Natural killer cell treated with Interleukin-12 subunit alpha and Interleukin-12 subunit beta and Interleukin-15 and Interleukin-18, amount 100 ng/mL, for 72 hours (primary cell): ENCODE measurements at places on chromosomes 11 and 22. TPM values are rescaled to one million over a fixed set of nuclear protein-coding genes. Genes with fewer than 3 reads are reported as not detected.

DNA sequence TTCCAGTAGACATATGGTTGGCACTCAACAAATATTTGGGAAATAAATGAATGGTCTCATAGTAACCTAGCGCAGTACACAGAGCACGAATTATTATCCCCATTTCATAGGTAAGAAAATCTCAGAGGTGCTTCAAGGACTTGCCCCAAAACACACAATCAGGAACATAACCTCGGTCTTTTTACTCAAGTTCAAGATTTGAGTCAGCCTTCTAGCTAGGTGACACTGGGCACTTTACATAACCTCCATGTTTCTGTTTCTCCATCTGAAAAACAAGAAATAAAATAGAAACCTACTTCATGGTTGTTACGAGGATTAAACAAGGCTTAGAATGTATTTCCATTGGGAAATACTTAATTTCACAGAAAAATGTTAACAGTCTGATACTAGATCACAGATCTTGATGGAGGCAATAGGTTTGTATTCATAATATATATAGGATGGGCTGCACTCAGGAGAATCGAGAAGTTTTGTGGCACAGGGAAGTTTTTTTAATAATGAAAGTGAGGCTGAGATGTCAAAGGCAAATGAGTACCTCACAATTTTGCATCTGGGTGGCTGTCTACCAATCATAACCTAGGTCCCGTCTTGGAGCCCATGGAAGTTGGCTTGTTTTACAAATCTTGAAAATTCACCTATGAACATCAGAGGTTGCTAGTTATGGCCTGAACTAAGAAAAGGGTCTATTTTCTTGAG lies 147.4 kb upstream of the ZC3H12C start:
- no peak for DNase-seq

DNA sequence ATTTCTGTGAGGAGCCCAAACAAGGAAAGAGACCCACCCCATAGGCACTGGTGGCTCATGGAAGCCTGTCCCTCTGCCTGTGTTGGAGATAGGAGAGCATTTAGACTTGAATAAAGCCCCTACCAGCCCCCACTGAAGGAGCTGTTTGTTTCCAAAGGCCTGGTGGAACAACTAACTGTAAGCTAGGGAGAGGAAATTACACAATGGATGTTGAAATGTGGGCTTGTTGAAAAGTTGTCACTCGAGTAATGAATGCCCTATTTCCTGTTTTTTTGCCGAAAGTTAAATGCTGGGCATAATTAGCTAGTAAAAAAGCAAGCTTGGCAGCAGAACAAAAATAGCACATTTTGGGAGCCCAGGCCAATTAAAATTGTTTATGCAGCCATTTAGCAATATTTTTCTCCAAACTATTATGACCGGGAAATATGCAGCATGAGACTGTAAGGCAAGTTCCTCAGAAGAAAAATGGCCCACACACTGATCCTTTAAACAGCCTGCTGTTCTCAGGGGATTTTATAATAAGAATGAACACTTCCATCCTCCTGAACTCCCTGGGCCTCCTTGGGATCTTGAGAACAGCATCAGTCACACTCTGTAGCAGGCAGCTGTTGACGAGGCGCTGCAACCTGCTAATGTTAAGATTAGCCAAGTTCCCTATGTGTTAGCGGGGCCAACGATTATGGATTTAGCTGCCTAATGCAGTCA lies 38.6 kb upstream of the LMO2 start:
- no peak for DNase-seq

DNA sequence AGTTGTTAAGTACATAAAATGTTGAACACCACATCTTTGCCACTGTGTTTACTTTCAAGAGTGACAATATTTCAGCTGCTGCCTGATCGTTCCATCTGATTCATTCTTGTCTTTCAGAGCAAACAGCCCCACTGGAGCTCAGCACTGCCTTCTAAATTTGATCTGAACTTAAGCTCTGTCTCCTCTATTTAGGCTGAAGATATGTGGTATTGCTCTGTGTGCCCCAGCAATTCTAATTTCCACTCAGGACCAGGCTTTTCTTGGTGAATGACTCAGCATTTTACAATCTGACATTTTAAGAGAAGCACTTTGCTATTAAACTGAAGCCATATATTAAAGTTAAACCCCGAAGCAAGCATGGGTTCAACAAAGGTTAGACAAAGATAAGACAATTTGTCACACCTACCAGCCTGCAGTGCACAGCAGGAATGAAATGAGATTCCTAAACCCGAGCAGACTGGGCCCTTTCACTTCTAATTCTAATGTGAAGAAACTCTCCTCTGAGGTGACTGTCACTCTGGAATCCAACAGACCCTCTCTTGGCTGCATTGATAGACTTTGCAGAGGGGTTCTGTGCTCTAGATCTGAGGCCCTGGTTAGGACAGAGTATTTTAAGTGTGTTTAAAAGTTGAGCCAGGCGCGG lies 41.7 kb upstream of the PLET1 start:
- DNase-seq, result no peak

DNA sequence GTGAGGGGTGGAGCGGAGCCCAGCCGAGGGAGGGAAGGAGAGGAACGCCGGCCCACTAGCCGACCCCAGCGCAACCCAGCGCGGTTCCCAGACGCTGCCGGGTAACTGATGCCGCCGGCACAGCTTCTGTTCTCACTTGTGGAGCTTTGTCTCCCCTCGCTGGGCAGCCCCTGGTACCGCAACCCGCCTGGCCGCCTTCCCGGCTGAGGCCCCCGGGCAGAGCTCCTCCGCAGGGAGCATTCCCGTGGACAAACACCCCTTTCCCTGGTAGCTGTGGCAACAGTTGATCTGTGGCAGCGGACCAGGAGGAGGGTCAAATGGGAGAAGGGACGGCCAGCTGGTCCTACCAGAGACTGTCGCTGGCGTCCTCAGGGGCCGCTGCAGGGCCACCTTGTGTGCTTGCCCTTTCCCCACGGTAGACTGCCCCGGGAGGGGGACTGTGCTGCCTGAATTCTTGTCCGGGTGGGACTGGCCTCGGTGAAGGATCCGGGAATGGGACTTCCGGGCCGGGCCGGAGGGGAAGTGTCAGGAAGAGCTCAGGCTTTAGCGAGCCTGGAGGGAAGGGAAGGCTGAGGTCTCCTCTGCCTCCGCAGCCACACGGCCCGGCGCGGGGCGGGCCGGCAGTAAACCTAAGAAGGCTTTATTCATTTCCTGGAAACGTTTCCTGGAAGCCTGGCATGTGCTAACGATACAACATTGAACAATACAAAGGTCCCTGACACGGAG lies 468.0 kb downstream of the OPCML start:
- DNase-seq, result no peak

GRCh38 chr11:129722529-129722928 lies 93.1 kb upstream of the TMEM45B start:
- DNase-seq, result no peak

GRCh38 chr11:125433454-125434121 lies 62.5 kb downstream of the FEZ1 start:
- DNase-seq, result no peak

GRCh38 chr11:110071197-110071596 lies 22.0 kb upstream of the ZC3H12C start:
- no peak for DNase-seq

DNA sequence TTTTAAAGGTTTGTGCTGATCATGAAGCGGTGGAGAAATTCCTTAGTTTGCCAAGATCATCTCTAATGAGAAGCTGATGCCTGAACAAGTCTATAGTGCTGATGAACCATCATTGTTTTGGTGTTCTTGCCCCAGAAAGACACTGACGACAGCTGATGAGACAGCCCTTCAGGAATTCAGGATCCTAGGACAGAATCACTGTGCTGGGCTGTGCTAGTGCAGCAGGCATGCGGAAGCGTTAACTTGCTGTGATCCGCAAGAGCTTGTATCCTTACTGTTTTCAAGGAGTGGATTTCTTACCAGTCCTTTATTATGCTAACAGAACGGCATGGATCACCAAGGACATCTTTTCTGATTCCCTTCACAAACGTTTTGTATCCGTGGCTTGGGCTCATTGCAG lies 104.1 kb downstream of the TBC1D22A start:
- DNase-seq, result no peak

- no peak for DNase-seq
These were observed 8.2 kb upstream of the MUC5AC start for GRCh38 chr11:1149545-1149944.

- no peak for DNase-seq
These were observed 109.3 kb downstream of the BRD1 start for GRCh38 chr22:49718396-49718795.

- no peak for DNase-seq
These were observed 2.1 kb downstream of the SLC35E4 start for GRCh38 chr22:30637701-30638114.

- DNase-seq, result no peak
These were observed 9.9 kb downstream of the SYNGR1 start for GRCh38 chr22:39359659-39360195.

DNA sequence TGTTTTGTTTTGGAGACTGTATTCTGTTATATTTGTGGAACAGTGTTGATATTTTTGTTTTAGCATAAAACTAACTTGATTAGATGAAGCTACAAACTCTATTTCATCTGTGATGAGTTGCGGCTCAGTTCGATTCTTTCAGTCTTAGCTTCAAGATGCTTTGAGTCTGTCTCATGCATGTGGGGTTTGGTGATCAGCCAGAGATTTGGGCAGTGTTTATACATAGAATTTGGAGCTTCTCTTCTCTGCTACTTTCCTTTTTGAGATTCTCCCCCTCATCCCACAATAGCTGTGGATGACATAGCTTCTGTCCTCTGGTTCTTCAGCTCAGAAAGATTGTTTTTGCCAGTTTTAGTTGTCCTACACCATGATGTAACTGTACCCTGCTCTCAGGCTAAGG lies 90.4 kb downstream of the ARHGAP20 start:
- no peak for DNase-seq

DNA sequence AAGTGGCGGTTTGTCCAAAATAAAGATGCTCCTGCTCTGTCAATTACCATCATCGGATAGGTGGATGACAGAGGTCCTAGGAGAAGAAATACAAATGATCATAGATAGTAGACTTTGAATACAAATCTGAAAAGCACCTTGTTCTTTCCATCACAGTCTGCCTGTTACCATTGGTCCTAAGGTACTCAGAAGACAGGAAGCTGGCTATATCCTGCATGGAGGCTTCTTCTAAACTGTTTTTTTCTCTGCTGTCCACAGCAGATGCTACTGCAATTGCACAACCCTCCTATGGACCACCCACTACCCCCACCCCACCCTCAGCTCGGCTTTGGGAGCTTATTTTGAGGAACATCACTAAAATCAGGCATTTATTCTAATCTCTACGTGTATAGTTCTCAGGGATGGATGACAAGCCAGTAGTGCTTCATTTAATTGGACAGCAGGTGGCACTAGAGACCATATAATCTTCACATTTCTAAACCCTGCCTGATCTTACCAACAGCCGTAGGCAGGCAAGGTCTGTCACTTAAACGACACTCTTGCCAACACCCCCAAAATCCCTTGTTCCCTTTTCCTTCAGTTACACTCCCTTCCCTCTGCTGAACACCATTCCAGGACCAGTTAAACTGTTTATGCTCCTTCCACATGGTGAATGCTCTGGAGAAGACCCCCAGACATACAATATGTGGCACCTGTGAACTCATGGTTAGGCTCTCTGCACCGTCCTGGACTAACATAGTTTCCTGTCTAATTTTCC lies 6.6 kb upstream of the PTS start:
- peak; percentile 63 for DNase-seq

DNA sequence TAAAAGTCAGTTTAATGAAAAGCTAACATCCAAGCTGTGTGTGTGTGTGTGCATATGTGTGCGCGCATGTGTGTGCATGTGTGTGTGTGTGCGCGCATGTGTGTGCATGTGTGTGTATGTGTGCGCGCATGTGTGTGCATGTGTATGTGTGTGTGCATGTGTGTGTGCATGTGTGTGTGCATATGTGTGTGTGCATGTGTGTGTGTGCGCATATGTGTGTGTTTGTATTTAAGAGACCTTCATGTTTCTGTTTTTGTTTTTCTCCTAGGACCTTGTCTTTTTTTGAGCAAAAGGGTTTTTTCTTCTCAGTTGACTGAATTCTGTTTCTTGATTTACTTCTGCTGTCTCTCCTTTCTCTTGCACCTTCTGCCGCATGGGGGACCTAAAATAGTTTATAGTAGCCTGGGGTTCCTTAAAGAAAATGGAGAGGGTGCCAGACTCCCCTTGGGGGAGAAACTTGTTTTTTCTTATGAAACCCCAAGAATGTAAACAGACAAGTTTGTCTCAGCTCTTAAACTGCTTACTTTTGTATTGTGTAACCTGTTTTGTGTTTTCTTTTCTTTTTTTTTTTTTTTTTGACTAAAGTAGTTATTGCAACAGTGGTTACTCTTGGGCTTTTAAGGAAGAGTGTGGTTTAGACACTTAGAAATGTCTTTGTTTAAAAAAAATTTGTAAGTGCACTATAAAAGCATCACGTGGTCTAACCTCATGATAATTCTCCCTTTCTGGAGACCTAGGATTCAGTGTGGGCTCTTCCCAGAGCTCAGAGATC lies 53.0 kb downstream of the OSBPL5 start:
- no peak for DNase-seq

- no peak for DNase-seq
These were observed at the start of gene UCP3 for GRCh38 chr11:74008373-74009229. TSS of gene UCP3 (minus strand) at chr11:74009085. CDS start at chr11:74007042, 2,043 bp downstream.

GRCh38 chr11:31645747-31646146 lies 136.2 kb downstream of the ELP4 start:
- no peak for DNase-seq

GRCh38 chr22:44705022-44705297 lies 3.0 kb downstream of the PRR5 start:
- no peak for DNase-seq

DNA sequence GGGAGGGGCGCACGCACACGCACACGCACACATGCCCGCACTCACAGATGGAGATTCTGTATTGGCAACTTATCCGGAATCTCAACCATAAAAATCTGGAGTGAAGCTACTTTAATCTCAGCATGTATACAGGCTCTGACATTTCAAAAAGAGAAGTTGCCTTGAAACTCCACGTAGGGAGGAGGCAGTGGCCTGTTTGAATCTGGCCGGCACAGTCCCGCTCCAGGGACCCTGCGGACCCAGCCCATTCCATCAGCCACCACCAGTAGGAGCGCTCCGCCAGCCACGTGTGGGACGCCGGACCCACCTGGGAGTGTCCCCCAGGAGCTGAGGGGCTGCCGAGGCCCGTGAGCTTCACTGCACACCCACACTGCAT lies 1.9 kb upstream of the SYT8 start:
- peak; percentile 31 for DNase-seq

DNA sequence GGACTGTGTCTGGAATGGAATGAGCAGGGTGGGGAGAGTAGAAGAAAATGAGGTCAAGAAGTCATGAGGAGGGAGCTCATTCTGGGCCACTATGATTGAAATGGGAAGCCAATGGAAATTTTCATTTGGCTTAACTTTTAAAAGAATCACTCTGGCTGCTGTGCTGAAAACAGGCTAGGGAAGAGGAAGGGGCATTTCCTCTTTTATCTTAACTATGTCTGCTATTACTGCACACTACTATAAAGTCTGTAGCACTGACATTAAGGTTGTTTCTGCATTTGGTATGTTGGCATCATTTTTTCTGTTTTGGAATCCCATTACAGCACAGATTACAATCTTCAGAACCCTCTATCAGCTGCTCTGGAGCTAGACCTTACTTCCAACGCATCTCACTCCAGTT lies 8.2 kb downstream of the PATL1 start:
- no peak for DNase-seq

OR52I2 gene
- not detected for total RNA-seq

DBX1 gene
- total RNA-seq, result not detected

C11orf21 gene
- total RNA-seq, result 7.6 TPM

PRG3 gene
- total RNA-seq, result not detected

KRTAP5-10 gene
- not detected for total RNA-seq
